ENCODE measurements at places on chromosomes 1 and 21.

DNA sequence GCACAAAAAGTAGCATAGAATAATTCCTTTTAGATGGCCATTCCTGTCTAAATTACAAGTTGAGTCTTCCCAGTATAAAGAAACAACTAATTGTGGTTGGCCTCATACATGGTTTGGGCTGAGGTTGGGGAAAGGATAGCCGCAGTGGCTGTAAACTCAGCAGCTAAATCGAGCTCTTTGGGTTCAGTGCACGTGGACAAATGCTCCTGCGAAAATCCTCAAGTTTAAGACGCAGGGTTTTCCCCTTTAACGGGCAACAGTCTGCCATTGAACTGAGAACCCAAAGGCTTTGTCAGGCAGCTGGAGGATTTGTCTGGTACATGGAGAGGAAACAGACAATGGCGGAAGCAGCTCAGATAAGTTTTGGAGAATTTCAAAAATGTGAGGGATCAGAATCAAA, 331.9 kb downstream of the TGFB2 start:
- no peak for DNase-seq
- no peak overlapping the region for H3K4me3 ChIP-seq
- H3K27ac ChIP-seq: no peak overlapping the region
- no peaks in the 10 kb centered on the region for H3K36me3 ChIP-seq

DNA sequence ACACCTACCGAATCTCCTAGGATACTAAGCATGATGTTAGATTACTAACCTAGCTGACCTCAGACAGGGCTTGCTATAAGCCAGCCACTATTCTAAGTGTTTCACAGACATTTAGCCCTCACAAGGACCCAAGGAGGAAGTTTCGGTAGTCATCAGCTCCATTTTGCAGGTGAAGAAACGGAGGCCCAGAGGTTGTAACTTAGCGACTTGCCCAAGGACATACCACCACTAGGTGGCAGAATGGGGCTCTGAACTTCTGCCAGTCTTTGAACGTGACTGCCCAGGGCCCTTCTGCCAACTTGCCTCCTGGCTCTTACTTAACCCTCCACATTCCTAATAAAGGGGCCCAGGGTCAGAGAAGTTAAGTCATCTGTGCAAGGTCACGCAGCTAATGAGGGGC, 283.5 kb downstream of the C1orf94 start:
- no peaks in the 10 kb centered on the region for H3K27me3 ChIP-seq
- H3K4me1 ChIP-seq: no peaks in the 10 kb centered on the region
- DNase-seq: no peak
- no peak overlapping the region for H3K4me3 ChIP-seq

- DNase-seq: no peak
- no peaks in the 10 kb centered on the region for H3K36me3 ChIP-seq
- no peak overlapping the region for H3K27ac ChIP-seq
- peaks cover 6% of the 10 kb centered on the region for H3K4me1 ChIP-seq
- H3K27me3 ChIP-seq: no peaks in the 10 kb centered on the region
- no peak overlapping the region for H3K4me3 ChIP-seq
Measured at GRCh38 chr1:235108185-235108593, 20.4 kb downstream of the TOMM20 start.

DNA sequence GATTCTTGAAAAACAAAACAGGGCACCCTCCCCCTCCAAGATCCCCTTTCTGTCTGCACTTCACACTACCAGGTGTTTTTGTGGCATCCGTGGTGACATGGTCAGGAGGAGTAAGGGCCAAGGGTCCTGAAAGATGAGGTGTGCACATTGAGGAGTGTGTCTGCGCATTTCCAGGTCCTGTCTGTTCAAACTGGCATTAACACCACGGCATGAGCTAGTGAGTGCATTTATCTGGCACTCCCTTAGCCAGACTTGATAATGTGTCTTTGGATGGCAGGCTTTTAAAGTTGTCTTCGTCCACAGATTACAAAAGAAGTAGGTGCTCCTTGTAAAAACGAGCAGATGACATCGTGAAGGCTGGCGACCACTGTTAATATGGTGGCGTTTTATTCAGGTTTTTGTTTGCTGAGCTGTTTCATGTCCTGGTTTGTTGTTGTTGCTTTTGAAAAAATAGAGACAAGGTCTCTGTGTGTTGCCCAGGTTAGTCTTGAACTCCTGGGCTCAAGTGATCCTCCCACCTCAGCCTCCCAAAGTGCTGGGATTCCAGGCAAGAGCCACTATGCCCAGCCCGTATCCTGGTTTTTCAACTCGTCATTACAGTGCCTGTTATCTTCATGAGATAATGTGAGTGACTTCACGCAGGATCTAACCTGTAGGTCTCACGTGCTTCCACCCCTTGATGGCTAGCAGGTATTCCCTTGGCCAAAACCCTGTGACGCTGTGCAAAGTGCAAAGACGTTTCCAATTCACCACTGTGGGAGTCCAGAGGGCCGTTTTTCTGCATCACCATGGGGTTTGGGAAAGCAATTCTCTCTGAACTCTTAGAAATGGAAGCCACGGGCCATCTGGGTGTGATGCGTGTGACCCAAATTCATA, 4.2 kb downstream of the TMEM51 start:
- no peaks in the 10 kb centered on the region for H3K27me3 ChIP-seq
- peak overlapping the region; percentile 100 for H3K27ac ChIP-seq
- peak overlapping the region; percentile 97 for H3K4me3 ChIP-seq

- H3K4me1 ChIP-seq: no peaks in the 10 kb centered on the region
- no peaks in the 10 kb centered on the region for H3K27me3 ChIP-seq
- no peaks in the 10 kb centered on the region for H3K36me3 ChIP-seq
- H3K27ac ChIP-seq: no peak overlapping the region
Measured at GRCh38 chr1:181318022-181318857, 165.1 kb upstream of the CACNA1E start.

GRCh38 chr1:198667186-198667585, 28.3 kb downstream of the PTPRC start:
- H3K4me3 ChIP-seq: no peak overlapping the region
- H3K36me3 ChIP-seq: no peaks in the 10 kb centered on the region
- no peaks in the 10 kb centered on the region for H3K27me3 ChIP-seq
- DNase-seq: no peak
- no peaks in the 10 kb centered on the region for H3K4me1 ChIP-seq
- no peak overlapping the region for H3K27ac ChIP-seq

DNA sequence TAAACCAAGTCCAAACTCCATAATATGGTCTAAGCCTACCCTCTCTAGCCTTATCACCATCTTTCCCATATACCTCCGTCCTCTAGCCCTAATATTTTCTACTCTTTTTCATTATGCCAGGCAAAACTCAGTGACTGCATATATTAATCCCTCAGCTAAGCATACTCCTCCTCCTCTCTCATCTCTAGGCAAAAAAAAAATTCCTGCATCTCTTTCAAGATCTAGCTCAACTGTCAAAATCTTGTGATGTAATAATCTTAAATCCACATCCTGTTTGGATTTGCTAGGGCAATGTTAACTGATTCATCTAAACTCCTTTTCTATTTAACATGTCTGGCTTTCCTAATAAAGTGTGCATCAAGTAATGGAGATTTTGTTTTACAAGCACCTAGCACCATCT, 20.4 kb downstream of the PRPF38A start:
- no peaks in the 10 kb centered on the region for H3K4me1 ChIP-seq
- H3K36me3 ChIP-seq: no peaks in the 10 kb centered on the region
- no peak overlapping the region for H3K27ac ChIP-seq
- DNase-seq: no peak

DNA sequence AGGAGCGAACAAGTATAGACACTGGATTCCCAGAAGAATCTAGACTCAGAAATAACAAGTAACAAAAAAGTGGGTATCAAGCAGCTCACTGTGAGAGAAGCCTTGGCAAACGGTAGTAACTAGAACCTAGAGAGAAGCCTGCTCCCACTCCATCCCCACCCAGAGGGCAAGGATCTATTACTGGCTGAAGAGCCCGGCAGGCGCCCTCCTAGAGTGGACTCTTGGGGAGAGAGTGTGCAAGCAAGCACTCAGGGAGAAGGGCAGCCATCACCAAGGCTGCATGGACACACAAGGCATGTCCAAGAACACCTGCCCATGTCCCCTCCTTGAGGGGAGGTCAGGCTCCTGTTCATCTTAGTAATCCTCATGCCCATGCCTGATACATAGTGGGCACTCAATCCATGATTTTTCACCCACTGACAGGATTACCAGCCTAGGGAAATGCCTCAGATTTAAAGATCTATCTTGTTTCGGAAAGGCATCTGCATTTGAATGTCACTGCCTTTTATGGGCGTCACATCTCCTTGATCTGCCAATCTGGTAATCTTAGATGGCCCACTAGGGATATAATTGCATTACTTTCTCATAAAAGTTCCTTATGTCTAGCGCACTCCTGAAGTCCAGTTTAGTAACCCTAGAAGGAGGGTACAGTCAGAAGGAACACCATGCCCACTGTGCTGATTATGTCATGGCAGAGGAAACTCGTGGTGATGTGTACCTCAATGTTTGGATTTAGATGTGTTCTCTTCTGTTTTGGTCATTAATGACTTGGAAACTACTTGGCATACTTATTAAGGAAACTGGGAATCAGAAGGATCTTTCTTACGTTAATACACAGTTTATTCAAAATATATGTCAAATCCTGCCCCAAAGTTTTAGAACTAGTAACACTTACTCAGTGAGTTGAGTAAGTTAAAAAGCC, 14.4 kb downstream of the CNN3 start:
- H3K36me3 ChIP-seq: no peaks in the 10 kb centered on the region
- no peak overlapping the region for H3K27ac ChIP-seq
- no peaks in the 10 kb centered on the region for H3K27me3 ChIP-seq
- H3K4me1 ChIP-seq: no peaks in the 10 kb centered on the region

DNA sequence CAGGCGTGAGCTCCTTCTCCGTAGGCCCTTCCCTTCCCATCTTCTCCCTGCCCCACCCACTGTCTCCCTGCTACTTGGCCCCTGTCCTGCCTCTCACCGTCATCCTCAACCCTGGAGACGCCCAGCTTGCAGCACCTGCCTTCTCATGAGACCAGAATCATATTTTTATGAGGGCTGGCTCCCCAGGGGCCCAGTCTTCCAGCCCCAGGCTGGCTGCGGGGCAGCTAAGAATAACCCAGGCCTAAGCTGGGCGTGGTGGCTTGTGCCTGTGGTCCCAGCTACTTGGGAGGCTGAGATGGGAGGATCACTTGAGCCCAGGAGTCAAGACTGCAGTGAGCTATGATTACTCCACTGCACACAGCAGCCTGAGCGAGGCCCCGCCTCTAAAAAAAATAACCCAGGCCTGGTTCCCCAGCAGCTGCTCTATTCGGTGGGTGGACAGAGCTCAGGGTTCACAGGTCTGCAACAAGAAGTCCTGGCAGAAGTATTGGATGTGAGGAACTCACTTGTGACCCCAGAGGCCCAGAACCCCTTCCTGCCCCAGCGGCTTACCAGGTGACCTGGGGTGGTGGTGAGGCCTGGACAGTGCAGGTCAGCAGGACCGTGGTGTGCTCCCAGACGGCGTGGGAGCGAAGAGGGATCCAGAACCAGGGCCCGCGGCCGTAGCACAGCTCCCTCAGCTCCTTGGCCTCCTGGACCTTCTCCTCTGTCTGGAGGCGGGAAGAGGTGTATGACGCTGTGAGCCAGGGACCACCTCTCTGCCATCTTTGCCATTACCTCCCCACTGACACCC, 6.4 kb downstream of the MYOM3 start:
- no peaks in the 10 kb centered on the region for H3K27me3 ChIP-seq
- no peaks in the 10 kb centered on the region for H3K36me3 ChIP-seq
- peaks cover 16% of the 10 kb centered on the region for H3K4me1 ChIP-seq
- no peak overlapping the region for H3K27ac ChIP-seq

DNA sequence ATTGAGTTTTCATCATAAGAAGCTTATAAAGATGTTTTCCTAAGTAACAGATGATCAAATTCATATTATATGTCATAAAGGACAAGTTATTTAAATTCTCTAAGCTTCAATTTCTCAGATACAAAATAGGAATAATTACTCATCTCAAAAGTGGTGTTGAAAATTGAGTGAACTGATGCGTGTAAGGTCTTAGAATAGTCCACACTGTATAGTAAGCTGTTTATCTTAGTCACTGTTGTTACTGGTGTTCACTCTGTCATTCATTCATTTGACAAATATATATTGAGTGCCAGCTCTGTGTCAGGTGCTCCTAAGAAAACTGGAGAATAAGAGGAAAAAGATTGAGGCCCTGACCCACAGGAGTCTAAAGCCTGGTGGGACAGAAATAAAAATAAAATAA, 186.3 kb upstream of the BRINP3 start:
- no peak overlapping the region for H3K4me3 ChIP-seq
- no peaks in the 10 kb centered on the region for H3K27me3 ChIP-seq
- H3K27ac ChIP-seq: no peak overlapping the region
- H3K4me1 ChIP-seq: no peaks in the 10 kb centered on the region

DNA sequence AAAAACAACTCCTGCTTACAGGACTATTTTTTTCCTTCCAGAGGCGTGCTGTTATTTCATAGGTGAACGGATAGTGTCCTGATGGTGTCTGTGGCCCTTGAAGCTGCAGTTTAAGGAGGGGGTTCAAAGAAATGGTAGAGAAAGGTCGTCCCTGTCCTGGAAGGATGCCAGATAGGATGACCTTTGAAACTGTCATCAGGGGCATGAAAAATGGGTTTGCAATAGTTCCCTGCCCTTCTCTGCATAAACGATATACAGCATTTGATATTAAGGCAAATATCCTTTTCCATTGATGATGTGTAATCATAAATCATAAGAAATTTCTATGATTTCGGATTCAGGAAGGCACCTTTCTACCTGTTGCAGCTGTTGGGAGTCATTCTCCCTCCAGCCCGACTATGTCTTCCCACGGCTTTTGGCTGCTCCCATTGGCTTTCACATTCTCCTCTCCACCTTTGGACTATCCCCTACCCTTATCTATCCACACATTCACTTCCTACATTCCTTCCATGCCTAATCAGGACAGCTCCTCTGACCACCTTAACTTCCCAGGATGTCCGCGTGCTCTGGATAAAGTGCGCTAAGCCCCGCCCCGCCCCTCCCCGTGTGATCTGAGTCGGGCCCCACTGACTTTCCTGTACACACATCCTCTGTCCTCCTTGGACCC, 209.8 kb downstream of the DISC1 start:
- H3K4me3 ChIP-seq: no peak overlapping the region
- no peaks in the 10 kb centered on the region for H3K36me3 ChIP-seq
- DNase-seq: no peak
- H3K27me3 ChIP-seq: no peaks in the 10 kb centered on the region

DNA sequence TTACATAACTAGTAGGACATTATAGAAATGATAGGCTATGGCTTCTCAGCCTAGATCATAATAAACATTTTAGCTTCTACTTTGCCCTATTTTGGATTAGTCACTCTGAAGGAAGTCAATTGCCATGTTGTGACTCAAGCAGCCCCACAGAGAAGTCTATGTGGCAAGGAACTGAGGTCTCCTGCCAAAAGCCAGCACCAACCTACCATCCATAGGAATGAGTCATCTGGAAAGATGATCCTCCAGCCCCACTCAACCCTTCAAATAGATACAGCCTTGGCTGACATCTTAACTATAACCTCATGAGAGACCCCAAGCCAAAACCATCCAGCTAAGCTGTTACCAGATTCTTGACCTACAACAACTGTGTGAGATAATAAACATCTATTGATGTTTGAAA, 76.3 kb upstream of the BEND5 start:
- DNase-seq: no peak
- H3K4me3 ChIP-seq: no peak overlapping the region
- no peak overlapping the region for H3K27ac ChIP-seq
- no peaks in the 10 kb centered on the region for H3K4me1 ChIP-seq
- H3K36me3 ChIP-seq: no peaks in the 10 kb centered on the region

- no peak overlapping the region for H3K4me3 ChIP-seq
- H3K27ac ChIP-seq: no peak overlapping the region
- DNase-seq: no peak
- no peaks in the 10 kb centered on the region for H3K27me3 ChIP-seq
- H3K36me3 ChIP-seq: no peaks in the 10 kb centered on the region
Measured at GRCh38 chr1:51941528-51941927, 49.0 kb downstream of the RAB3B start.
